Activated CD4-positive, alpha-beta T cell treated with anti-CD3 and anti-CD28 coated beads for 24 hours (primary cell): ENCODE measurements at places on chromosomes 2 and 18.

GRCh38 chr18:44130376-44130942 is 550.2 kb upstream of the SETBP1 start:
- DNase-seq, result no peak

- no peak for DNase-seq
Observed at GRCh38 chr2:216285701-216286100, 86.6 kb downstream of the MARCHF4 start.

DNA sequence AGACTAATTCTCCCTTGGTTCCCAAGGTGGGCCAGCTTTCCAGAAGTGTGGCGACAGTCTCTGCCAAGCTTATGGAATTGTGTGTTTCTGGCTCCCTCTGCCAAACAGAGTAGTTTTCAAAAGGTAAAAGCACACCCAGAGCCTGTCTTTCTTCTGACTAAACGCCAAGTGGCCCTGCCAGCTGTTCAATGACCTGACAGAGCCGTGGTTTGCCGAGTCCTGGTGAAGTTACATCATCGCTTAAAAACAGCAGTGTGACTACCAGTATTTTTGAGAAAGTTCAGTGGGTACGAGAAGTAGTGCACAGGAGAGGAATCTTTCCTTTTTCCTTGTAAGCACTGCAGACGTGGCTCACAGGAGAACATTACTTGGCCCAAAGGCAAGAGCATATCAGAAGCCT is 1.9 kb downstream of the PER2 start:
- no peak for DNase-seq

DNA sequence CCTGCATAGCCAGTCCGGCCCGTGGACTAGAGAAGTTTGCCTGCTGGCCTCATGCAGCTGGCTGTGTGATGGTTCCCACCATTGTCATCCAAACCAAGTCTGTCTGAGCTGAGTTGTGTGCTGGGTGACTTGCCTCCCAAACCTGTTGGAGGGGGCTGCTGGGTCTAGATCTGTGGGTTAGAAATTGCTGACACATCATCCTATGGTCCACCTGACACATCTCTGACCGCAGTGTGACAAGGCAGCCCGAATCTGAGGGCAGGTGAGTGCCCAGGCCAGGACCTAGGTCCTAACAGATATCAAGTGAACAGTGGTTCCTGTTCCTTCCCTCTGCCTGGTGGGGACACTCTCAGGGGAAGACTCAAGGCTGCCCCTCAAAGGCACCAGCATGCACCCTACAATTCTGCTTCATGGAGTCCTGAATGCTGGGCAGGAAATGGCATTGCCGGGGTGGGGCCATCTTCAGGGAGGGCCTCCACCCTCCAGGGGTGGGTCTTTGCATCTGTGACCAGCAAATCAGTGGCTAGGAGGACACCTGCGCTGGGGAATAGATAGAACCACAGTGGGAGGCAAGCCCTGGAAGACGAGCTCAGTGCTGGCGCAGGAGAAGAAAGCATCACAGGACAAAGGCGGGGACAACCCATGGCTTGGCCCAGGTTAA is 117.9 kb upstream of the ID2 start:
- no peak for DNase-seq

GRCh38 chr2:237429753-237430152 is 15.8 kb upstream of the COL6A3 start:
- DNase-seq, result no peak

DNA sequence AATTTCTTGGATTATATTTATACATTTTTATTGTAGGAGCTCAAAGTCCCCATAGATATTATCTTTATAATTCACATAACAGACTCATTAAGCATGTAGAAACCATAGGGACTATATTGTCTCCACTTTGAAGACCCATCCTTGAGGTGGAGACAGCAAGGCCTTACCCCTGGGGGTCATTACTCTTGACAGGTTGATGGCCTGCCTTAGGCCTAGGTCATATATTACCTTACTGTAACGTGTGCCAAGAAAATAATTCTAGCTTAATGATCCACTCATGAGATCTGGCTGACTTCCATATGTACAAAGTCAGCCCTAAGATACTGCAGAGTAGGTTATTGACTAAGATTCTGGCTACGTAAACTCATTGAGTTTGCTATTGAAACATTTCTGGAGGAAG is 65.4 kb upstream of the GLS start:
- DNase-seq, result no peak

GRCh38 chr2:189204322-189204941 is 24.9 kb upstream of the COL5A2 start:
- no peak for DNase-seq

GRCh38 chr18:59423259-59423658 is 64.2 kb upstream of the LMAN1 start:
- DNase-seq, result no peak

DNA sequence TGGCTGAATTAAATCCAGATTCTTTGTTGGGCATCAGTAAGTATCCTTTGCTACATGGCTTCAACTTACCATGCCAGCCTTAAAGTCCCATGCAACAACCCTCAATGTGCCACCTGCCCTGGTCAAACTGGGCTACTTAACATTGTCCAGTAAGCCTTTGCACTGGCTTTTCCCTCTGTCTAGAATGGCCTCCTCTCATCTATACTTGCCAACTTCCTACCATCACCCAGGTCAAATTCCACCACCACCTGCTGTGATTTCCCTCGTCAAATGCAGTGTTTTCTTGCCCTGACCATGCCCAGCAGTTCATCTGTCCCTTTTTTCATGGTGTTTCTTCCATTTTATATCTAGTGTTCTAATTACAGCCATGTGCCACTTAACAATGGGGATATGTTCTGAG is 5.7 kb downstream of the KLHL23 start:
- no peak for DNase-seq

DNA sequence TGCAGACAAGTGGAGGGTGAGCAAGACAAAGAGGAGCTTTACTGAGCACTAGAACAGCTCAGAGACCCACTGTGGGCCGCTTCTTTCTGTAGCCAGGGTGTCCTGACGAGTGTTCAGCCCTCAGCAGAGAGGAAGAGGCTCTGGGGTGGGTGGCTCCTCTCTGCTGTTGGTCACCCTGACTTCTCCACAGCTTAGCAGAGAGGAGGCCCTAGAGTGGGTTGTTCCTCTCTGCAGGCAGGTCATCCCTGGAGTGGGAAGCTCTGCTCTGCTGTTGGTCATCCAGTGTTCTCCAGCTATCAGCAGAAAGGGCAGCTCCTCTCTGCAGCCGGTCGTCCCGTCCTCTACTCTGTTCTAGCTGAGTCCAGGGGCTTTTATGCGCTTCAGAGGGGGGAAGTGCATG is 286.5 kb downstream of the ICOS start:
- DNase-seq, result no peak

DNA sequence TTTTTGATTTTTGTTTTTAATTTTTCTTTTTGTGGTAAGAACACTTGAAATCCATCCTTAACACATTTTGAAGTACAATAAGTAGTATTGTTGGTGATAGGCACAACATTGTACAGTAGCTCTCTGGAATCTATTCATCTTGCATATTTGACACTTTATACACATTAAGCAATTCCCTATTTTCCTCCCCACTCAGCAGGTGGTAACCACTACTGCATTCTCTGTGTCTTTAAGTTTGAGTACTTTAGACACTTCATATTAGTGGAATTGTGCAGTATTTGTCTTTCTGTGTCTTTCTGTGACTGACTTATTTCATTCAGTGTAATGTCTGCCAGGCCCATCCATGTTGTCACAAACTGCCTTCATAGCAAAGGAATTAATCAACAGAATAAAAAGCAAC is 471.7 kb upstream of the CDH20 start:
- DNase-seq, result no peak

DNA sequence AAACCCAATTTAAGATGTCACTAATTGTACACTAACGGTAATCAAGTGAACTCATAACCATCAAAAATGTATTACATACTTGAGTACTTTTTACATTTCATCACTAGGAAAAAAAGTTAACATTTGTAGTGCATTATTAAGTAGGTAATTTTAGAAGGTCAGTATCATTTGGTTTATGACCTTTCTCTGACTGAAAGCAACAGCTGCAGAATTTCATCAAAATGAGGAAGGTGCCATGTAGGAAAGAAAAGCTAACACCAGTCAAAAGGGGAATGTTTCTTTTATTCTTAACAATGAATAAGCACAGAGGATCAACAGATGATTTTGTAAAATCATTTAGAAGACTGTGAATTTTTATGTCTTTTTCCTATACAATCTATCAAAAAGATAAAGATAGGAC is 79.0 kb downstream of the PIGN start:
- DNase-seq, result no peak

DNA sequence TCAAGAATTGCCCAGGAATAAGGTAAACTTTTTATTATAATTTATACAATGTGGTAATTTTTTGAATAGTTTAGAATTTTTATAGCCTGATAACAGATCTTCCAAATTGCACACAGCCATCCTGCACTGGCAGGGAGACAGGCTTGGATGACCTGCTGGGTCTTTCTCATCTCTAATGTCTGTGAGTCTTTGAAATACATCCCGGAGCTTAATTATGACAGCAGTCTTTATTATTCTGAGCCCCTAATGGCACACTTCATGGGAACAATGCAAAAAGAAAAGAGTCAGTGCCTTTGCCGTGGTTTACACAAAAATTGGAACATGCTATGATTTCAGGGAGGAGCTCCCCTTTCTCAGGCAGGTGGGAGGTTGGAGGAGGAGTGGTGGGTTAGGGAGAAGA is 71.0 kb downstream of the TMEM182 start:
- no peak for DNase-seq

DNA sequence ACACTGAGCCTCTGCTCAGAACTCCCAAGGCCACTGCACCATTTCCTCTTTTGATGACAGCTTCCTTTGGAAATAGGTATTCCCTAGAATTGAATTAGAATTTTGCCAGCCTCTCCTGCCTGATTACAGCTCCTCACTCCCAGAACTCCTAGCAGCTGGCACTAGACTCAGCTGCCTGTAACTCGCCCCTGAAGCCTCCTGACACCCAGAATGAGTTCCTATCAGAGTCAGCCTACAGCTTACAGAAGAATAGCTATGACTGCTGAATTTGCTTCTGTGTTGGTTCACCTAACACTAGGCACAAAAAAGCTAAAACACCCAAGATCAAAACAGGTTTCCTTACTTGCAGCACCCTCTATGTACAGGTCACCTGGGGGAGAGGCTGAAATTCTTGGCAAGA is 108.2 kb upstream of the PTPRM start:
- no peak for DNase-seq
